ENCODE measurements at places on chromosomes 1 and 21. TPM values are rescaled to one million over a fixed set of nuclear protein-coding genes. Genes with fewer than 3 reads are reported as not detected.

Gene DDR2
- 0.02 TPM for total RNA-seq

Gene PTAFR
- total RNA-seq = 0.56 TPM

GRCh38 chr21:28522014-28522799 is 470.5 kb downstream of the LTN1 start:
- DNase-seq = no peak

GRCh38 chr1:68116643-68117235 is 66.3 kb upstream of the DIRAS3 start:
- peak; percentile 53 for DNase-seq

Gene CENPS
- total RNA-seq = 16.1 TPM

GRCh38 chr1:36818771-36819170 is 215.5 kb downstream of the GRIK3 start:
- DNase-seq = no peak

Gene INKA2
- total RNA-seq = 2.4 TPM

DNA sequence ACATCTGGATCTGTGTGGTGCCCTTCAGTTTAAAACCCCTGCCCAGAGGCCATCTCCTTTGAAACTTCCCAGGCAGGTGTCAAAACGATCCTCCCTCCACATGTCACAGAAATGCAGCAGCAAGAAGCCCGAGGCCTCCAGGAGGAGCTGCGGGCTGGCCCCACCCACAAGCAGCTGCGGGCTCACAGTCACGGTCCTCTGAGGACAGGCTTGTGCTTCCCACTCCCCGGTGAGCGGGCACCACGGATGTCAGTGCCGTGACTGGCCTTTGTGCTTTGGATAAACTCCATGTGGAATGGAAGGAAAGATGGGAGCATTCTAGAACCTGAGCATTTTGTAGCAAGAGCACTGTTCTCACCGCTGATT is 65.8 kb downstream of the SIK1 start:
- DNase-seq = peak; percentile 39

GRCh38 chr1:99315305-99315704 is 51.0 kb downstream of the PLPPR4 start:
- DNase-seq = no peak

Gene TRNP1
- not detected for total RNA-seq

GRCh38 chr1:101253976-101254674 is 17.3 kb downstream of the S1PR1 start:
- DNase-seq = no peak

Gene HAO2
- total RNA-seq = not detected

DNA sequence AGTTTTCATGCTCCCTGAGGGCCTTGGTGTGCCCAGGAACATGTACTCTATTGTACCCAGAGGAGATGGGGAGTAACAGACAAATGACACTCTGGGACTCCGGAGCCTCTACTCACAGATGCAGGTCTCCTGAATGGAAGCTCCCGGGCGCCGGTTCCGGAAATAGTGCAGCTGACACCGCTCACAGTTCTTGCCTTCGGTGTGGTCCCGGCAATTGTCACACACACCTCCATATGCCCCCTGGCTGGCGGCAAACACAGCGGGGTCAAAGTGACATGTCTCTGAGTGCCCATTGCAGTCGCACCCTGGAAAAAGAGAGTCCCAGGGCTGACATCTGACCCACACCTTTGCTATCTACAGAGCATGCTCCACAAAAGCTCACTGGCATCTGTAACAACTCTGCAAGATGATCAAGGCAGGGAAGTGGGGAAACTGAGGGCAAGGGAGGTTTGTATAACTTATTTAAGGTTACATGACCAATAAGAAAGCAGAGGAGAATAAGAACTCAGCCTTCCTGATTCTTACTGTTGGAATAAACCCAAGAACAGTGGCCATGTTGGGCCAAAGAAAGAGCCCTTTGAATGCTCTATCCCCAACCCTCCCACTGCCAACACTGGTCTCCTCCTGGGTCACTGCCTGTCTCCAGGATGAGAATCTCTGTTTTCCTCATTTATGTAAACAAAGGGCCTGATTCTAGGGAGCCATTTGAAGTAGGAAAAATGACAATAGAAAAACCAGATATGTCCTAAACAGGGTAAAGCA is 22.4 kb downstream of the LAMB3 start:
- no peak for DNase-seq

Gene S1PR1
- 177 TPM for total RNA-seq

GRCh38 chr1:50631161-50631560 is 207.9 kb upstream of the DMRTA2 start:
- no peak for DNase-seq

- DNase-seq = no peak
These were observed 15.1 kb downstream of the USP33 start for GRCh38 chr1:77744576-77744975.

Measured in activated CD4-positive, alpha-beta T cell treated with anti-CD3 and anti-CD28 coated beads, Interleukin-2, amount 10 ng/mL, durations not matched to agents 7 days and 5 days (primary cell).